HEK293T (cell line): ENCODE measurements at places on chromosomes 4 and X.

DNA sequence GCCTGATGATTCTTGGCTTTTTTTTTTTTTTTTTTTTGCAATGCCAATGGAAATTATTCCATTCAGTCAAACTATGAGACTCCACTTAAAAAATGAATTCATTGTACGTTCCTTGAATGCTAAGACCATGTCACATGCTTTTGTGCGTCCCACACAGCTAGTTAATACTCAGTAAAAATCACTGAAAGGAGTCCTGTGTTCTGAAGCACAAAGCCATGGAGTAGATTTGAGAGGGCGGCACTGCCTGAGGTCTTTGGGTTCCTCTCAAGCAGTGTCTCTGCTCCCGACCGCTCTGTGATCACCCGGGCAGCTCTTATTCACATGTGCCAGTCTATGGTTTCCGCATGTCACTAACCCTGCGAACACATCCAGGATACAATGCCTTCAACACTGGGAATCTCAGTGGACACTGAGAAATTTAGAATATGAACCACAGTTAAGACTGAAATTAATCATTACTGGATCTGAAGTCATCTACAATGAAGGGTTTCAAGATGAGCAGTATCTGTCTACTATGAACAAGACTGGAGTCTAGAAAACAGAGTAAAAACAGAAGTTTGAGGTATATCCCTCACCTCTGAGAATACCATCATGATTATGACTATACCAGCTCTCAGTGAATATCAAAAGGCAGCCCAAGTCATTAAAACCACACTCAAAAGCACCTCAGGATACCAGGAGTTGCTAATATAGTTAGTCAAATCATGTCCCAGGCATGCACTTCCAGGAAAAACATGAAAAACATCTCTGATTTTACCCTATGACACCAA lies 193.0 kb downstream of the MGST2 start:
- no peak for DNase-seq

DNA sequence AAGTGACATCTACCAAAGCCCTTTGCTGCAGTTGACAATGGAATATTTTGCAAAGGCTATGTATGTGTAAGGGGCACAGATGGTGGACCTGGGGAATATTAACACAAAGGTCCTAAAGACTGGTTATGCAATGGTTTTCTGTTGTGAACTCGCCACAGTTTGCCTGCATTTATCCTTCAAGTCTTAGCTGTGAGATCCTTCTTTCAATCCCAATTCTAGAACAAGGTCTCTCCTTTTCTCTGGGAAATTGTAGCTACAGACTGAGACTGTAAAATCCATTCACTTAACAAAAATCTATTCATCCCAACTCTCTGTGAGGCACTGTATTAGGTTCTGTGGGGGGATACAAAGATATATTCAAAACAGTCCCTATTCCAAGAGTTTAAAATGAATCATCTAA lies 250.4 kb downstream of the GPM6A start:
- DNase-seq: no peak

GRCh38 chr4:85762529-85762871 lies 287.6 kb downstream of the ARHGAP24 start:
- no peak for DNase-seq

- DNase-seq: no peak
These were observed 92.1 kb downstream of the KDR start for GRCh38 chr4:55033296-55033695.

DNA sequence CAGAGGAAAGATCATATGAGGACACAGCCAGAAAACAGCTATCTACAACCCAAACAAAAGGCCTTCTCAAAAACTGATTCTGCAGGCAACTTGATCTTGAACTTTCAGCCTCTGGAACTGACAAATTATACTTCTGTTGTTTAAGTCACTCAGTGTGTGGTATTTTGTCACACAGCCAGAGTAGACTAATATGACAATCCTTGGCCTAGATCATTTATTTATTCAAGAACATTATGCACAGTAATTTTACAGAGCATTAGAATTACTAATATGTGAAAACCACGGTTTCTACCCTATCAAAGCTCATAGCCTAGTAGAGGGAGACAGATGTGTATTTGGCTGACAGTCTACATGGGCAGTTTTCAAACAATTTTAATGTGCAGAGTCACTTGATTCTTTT lies 167.8 kb upstream of the PCDH18 start:
- no peak for DNase-seq
